ENCODE measurements at places on chromosomes 2 and 18. TPM values are rescaled to one million over a fixed set of nuclear protein-coding genes. Genes with fewer than 3 reads are reported as not detected.

SCN3A gene
- total RNA-seq, result not detected

CCDC138 gene
- total RNA-seq, result 3.7 TPM

TMEM247 gene
- total RNA-seq, result not detected

RELCH gene
- total RNA-seq, result 24.0 TPM

ARHGEF33 gene
- total RNA-seq, result 0.32 TPM

CYTIP gene
- not detected for total RNA-seq

G6PC2 gene
- not detected for total RNA-seq

TMEM198 gene
- total RNA-seq, result 5.4 TPM

DYSF gene
- total RNA-seq, result 6.3 TPM

STRADB gene
- 37.3 TPM for total RNA-seq

GPBAR1 gene
- total RNA-seq, result not detected

PTPRM gene
- total RNA-seq, result 66.9 TPM

SLC40A1 gene
- 5.2 TPM for total RNA-seq

KIAA2012 gene
- total RNA-seq, result not detected

CRYGC gene
- total RNA-seq, result not detected

TPO gene
- not detected for total RNA-seq

LYPD6 gene
- not detected for total RNA-seq

FEZ2 gene
- total RNA-seq, result 53.8 TPM

RUFY4 gene
- not detected for total RNA-seq
